ENCODE measurements at places on chromosomes 11 and 22. TPM values are rescaled to one million over a fixed set of nuclear protein-coding genes. Genes with fewer than 3 reads are reported as not detected.

OR4D5 gene
- not detected for total RNA-seq

FLRT1 gene
- total RNA-seq, result not detected

VPS51 gene
- total RNA-seq, result 161 TPM

PNPLA3 gene
- total RNA-seq, result not detected

SRPRA gene
- 213 TPM for total RNA-seq

CTSW gene
- 12.3 TPM for total RNA-seq

CRYBA4 gene
- total RNA-seq, result not detected
